ENCODE measurements at places on chromosomes 2 and 18.

DNA sequence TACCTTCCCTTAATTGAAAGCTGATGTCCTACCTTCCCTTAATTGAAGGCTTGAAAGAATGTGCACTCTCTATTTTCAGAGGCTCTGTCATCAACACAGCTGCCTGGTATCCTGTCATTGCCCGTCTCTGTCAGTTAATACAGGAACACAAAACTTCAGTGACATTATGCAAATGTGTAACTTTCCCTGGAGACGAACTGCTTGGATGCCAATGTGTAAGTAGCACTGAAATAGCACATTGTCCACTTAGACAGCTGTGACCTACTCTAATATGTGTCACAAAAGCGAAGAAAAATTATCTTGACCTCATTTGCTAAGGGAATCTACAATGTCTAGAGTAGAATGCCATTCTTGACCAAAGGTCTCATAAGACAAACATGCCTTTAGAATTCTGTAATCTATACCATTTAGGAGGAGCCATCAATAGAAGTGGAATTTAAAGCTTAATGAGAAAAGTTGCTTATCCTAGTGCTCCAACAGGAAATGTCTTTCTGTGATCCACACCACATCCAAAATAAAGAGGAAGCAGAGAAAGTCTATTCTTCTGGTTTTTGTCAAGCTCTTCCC is 138.1 kb downstream of the BARD1 start:
- DNase-seq, result no peak

DNA sequence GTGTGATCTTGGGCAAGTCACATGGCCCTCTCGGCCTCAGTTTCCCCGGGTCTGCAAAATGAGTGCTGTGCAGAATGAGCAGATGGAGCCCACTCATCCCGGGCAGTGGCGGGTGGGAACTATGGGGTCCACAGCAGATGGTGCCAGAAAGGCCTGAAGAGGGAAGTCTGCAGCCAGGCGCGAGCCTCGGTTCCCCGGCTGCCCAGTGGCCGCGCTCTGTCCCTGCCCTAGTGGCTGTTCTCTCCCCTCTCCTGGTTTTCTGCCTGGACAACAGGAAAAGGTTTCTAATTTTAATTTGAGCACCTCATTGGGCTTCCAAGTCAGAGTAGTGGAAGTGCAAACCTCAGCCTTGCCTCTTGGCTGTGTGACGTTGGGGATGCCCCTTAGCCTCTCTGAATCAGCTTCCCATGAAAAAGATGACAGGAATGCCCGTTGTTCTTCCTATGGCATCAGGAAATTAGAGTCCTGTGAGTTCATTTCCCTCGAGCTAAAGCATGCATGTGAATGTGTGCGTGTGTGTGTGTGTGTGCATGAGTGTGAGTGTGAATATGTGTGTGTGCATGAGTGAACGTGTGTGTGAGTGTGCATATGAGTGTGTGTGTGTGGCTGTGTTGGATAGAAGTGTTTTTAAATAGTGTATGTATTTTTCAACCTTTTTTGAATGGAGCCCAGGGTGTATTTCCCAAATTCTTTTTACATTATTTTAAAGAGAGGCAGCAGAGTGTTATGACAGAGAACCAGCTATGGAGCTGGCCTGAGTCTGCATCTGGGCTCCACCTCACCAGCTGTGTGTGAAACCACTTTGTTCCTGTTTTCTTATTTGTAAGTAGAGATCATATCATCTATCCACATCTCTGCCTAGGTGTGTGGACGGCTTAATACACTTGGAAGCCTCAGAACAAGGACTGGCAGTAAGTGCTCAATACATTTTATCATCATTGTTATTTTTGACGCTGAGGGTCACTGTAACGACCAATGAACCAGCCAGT is 41.3 kb downstream of the RRM2 start:
- DNase-seq, result no peak

GRCh38 chr2:95389245-95390119 is 13.0 kb upstream of the FAHD2A start:
- peak; percentile 86 for DNase-seq

DNA sequence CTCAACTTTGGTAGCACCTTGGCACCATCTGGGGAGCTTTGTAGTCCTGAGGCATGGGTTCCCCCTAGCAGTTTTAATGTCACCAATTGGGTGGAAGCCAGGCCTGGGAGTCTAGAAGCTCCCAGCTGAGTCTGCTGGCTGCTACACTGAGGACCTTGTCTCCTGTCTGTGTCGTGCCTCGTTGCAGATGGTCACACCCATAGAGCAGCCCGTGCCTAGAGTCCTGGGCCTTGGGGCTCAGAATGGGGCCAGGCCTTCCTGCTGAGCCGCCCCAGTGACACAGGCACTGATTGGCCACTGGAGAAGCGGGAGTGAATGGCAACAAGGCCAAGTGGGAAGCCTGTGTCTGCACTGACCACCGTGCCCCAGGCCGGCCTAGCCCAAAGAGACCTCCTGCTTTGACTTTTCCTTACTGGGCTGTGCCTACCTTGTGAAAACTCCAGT is 113.2 kb downstream of the SH3RF3 start:
- no peak for DNase-seq

DNA sequence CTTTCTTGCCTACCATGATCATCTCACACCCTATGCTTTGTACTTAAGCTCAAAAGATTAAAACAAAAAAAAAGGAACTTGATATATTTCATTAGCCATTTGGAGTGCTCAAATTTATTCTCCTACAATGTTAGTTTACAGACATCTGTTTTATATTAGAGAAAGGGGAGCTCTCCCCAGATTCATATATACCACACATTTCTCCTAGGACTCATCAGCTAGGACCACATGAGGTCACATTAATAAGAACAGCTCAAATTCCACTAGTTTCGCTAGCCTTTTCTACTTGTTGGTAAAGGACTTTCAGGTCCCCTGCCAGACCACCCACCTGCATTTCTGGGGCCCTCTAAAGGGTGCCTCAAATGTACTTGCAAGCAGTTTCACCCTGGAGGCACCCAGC is 151.2 kb upstream of the MMADHC start:
- DNase-seq, result no peak

- DNase-seq, result no peak
These were observed 111.4 kb downstream of the COPS8 start for GRCh38 chr2:237196866-237197618.

GRCh38 chr2:204183608-204184007 is 247.0 kb downstream of the ICOS start:
- no peak for DNase-seq

DNA sequence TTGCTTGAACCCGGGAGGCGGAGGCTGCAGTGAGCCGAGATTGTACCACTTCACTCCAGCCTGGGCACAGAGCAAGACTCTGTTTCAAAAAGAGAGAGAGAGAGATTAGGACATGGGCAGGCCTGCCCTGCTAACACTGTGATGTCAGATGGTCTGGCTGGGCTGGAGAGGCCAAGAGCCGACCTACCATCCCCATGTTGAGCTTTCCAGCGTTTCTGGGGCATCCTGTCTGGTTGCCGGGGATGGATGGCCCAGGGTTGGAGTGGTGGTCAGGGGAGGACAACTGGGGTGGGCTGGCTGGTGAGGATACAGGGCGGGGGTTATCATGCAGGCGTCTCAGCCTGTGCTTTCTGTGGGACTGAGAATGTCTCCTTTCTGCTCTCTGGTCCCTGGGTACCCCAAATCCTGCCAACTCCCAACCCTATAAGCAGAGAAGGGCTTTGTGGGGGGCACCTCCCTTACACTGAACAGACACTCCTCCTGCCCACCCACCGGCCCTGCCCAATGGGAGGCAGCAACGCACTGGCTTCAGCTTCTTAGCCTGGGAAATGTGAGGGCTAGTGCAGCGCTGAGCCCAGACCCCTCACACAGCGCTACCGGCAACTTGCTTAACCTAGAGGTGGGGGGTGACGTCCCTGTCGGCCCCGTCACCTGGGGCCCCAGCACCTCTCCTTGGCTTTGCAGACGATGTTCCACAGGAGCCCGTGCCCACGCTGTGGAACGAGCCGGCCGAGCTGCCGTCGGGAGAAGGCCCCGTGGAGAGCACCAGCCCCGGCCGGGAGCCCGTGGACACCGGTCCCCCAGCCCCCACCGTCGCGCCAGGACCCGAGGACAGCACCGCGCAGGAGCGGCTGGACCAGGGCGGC is 5.4 kb downstream of the SNORC start:
- DNase-seq, result no peak

DNA sequence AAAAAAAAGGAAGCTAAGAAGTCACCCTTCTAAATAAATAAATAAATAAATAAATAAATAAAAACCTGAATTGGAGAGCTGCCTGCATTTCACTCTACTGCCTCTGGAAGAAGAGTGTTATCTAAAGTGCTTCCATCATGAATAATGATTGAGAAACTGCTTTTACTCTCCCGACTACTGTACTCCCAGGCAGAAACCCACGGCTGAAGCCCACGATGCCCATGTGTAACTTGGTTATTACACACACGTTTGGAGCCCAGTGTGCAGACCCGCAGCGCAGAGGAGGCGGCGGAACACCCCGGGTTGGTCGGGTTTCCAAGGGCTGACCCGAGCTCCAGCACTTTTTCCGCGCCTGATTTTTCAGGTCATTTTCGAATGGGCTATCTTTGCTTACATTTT is 697 bp upstream of the SPATS2L start:
- peak; percentile 28 for DNase-seq

GRCh38 chr18:25648716-25649260 is 296.8 kb upstream of the ZNF521 start:
- no peak for DNase-seq

DNA sequence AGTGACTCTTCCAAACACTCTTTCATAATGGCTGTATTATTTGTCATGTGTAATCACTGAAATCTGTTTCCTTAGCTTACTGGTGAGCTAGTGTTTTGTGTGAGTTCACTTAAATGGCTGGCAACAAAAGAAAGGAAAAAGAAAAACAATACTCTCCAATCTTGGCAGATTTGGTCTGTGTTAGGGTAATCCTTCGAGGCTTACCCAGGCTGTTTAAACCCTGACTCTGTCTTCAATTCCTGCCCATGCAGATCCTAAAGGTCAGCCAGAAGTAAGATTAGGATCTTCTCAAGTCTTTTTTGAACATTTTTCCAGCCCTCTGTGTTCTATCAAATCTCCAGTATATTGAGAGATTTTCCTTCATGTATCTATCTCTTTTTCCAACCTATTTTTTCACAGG is 85.3 kb downstream of the CCDC178 start:
- DNase-seq, result no peak

- no peak for DNase-seq
These were observed 31.2 kb upstream of the EN1 start for GRCh38 chr2:118878531-118879149.
